Activated CD4-positive, CD25-positive, alpha-beta regulatory T cell treated with anti-CD3 and anti-CD28 coated beads, Interleukin-2, amount 50 U/mL, for 72 hours (primary cell): ENCODE measurements at places on chromosomes 11 and 22.

DNA sequence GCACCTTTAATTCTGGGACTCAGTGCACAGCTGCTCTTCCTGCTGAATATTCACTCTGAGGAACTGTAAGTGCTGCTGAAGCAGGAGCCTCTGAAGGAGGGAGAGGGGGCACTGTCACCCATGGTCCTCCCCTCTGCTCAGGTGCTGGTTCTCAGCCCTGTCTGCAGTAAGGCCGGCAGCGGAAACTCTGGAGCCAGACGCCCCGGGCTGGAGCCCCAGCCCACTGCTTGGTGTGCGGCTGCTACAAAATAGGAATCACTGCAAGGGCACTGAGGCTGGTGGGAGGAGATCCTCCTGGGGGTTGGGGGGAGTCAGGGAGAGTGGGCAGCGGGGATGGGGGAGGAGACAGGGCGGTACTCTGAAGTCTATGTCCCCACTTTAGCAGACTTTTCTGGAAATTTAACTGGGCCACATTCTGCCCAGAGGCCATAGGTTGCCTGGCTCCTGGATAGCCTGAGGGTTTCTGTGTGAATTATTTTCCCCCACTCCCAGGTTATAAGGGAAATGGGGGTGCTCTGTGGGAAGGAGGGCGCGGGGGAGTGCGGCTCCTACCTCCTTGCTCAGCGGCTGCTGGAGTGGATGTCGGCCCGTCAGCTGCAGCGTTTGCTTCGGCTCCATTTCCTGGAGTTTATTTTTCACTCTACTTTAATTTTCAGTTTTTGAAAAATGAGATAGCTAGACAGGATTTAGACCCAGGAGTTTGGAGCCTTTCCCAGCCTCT is 33.6 kb downstream of the TBC1D22A start:
- DNase-seq: no peak

GRCh38 chr11:94281324-94281723 is 23.1 kb upstream of the IZUMO1R start:
- no peak for DNase-seq

GRCh38 chr11:33868647-33869461 is 23.0 kb downstream of the LMO2 start:
- DNase-seq: no peak

GRCh38 chr11:60970369-60970774 is 1.1 kb upstream of the CD6 start:
- DNase-seq: peak; percentile 80

GRCh38 chr11:86891036-86891435 is 64.2 kb downstream of the FZD4 start:
- no peak for DNase-seq
